ENCODE measurements at places on chromosomes 1 and 21. TPM values are rescaled to one million over a fixed set of nuclear protein-coding genes. Genes with fewer than 3 reads are reported as not detected.

Gene DTL
- 5.1 TPM for total RNA-seq

Gene OR2L5
- total RNA-seq: not detected

Gene TRIM17
- total RNA-seq: 6.1 TPM

Gene HNRNPCL4
- total RNA-seq: not detected

Gene CACHD1
- 12.1 TPM for total RNA-seq

Gene FAM3B
- 6.1 TPM for total RNA-seq

Gene SLC45A1
- 0.79 TPM for total RNA-seq

Gene PLA2G5
- not detected for total RNA-seq

All from kidney epithelial cell (primary cell).